Midbrain (tissue), 1 donor: ENCODE measurements at places on chromosomes 1 and 21.

DNA sequence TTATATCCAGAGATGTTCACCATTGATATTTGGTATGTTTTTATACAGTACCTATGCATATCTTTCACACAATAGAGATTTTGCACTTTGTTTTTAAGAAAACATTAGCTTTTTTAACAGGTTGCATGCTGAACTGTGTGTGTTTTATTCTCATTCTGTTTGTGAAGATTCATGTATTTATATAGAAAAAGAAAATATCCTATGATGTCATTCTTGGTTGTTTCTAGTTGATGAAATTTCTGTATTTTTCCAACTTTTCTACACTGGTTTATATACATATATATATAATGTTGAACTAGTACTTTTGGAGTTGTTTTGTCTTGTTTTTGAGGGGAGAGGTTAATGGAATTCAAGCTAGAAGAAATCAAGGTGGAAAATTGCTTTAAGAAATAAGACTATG, 143.8 kb downstream of the MATN1 start:
- no peak for DNase-seq

DNA sequence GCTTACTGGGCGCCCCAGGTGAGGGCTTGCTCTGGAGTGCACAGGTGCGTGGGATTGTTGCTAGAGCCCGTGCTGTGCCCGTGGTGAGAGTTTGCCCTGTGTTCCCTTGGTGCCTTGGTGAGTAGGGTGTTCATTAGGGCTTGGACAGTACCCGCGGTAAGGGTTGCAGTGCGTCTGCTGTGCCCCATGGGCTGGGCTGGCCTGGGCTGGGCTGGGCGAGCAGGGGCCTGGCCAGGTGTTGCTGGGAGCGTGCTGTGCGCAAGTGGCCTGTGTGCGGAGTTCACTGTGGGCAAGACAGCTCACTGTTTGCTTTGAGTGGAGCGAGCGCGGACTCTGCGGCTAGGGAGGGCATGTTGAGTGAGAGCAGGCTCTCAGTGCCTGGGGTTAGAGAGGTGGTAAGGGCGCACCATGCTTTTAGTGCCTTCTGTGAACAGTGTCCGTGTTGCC, 725 bp downstream of the CR1L start:
- no peak for DNase-seq

DNA sequence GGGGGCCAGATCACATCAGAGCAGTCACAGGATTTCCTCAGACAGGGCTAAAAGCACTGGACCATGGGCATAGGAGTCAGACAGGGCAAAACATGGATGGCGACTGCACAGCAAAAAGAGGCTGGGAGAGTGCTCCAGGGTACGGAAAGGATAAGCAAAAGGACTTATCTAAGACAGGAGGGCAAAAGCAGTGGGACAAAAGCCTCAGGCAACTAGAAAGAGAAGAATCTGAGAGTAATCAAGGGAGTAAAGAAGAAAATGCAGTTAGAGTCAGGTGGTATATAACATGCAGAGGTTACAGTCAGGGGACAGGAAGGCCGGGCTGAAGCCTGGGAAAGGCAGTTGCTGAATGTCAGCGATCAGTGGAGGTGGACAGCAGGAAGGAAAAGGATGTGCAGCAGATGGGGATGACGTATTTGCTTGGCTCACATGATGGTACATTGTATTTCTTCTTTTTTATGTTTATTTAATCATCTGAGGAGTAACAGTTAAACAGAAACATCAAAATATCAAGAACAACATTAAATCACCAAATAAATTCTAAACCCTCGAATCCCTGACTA, 63.1 kb upstream of the CNN3 start:
- DNase-seq, result no peak

- DNase-seq, result no peak
Observed at GRCh38 chr1:41741244-41741643, 177.5 kb downstream of the HIVEP3 start.

DNA sequence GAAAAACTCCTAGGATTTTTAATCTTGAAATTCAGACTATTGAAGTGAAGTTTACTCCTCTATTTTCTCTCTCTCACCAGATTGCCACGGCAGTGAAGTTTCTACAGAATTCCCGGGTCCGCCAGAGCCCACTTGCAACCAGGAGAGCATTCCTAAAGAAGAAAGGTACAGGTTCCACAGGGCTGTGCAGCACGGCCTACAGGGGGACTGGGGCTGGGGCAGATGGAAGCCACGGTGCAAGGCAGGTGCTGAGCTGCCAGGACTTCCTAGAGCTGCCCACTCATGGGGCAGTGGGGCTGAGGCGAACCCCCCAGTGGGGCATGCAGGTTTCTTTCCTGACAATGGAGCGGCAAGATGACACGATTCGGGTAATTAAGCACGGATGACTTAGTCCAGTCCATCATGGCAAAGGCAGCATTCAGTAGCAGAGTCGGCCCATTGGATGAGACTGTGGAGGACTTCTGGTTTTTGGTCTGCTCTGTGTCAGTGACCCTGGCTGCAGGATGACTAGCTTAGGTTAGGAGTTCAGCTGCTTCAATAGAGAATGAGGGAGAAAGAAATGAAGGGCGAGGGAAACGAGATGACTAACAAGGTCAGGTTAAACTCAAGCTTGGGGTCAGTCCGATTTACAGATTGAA, 61.5 kb downstream of the PEX14 start:
- DNase-seq, result no peak
